HFFc6 (cell line): ENCODE measurements at places on chromosomes 16 and 17. TPM values are rescaled to one million over a fixed set of nuclear protein-coding genes. Genes with fewer than 3 reads are reported as not detected.
A peak's percentile ranks its signal among the peaks of the same experiment; 100 is the strongest.

GRCh38 chr17:62725791-62726249 is 82.3 kb downstream of the MARCHF10 start:
- DNase-seq: peak; percentile 49
- peaks cover 38% of the 10 kb centered on the region for H3K4me1 ChIP-seq
- H3K27me3 ChIP-seq: peaks cover 2% of the 10 kb centered on the region
- H3K27ac ChIP-seq: peak overlapping the region; percentile 3; the same call in 1 of the 2 replicates
- peak overlapping the region; percentile 15 for H3K4me3 ChIP-seq

- peak overlapping the region; percentile 96 for H3K4me3 ChIP-seq
- peaks cover 39% of the 10 kb centered on the region for H3K36me3 ChIP-seq
- peak; percentile 43 for DNase-seq
- H3K4me1 ChIP-seq: peaks cover 92% of the 10 kb centered on the region
- peak overlapping the region; percentile 70 for H3K27ac ChIP-seq
Measured at GRCh38 chr17:38875477-38876075, 5.7 kb downstream of the LASP1 start.

Gene BHLHA9
- total RNA-seq: not detected in 2 replicates

Gene EXOC3L1
- total RNA-seq: not detected in 3 replicates

GRCh38 chr17:48589060-48589830 is 796 bp downstream of the HOXB3 start:
- no peak overlapping the region; the same call in 1 of the 2 replicates for H3K4me3 ChIP-seq
- H3K27me3 ChIP-seq: peaks cover 84% of the 10 kb centered on the region
- H3K27ac ChIP-seq: no peak overlapping the region
- H3K4me1 ChIP-seq: peaks cover 33% of the 10 kb centered on the region

- no peak for DNase-seq
- 0 out of 2 replicates have a peak, but pooled peaks cover under 1% of the 10 kb centered on the region for H3K27me3 ChIP-seq
- no peak overlapping the region for H3K4me3 ChIP-seq
- H3K27ac ChIP-seq: no peak overlapping the region
- H3K36me3 ChIP-seq: peaks cover 10% of the 10 kb centered on the region; the same call in 1 of the 2 replicates
Measured at GRCh38 chr16:20801278-20801677, 5.0 kb downstream of the ERI2 start.

Gene NUPR1
- 41.5 to 67.7 TPM (median 49.7 TPM) in 3 replicates for total RNA-seq

- peaks cover 3% of the 10 kb centered on the region; the same call in 1 of the 2 replicates for H3K27me3 ChIP-seq
- no peak overlapping the region for H3K4me3 ChIP-seq
- H3K36me3 ChIP-seq: no peaks in the 10 kb centered on the region
- no peaks in the 10 kb centered on the region for H3K4me1 ChIP-seq
- DNase-seq: no peak
Measured at GRCh38 chr16:24009955-24010354, 174.2 kb downstream of the PRKCB start.

GRCh38 chr16:56331915-56332314 is 93.4 kb downstream of the AMFR start:
- DNase-seq: no peak
- H3K4me3 ChIP-seq: no peak overlapping the region
- no peak overlapping the region for H3K27ac ChIP-seq
- H3K27me3 ChIP-seq: peaks cover 23% of the 10 kb centered on the region
- H3K36me3 ChIP-seq: no peaks in the 10 kb centered on the region
